NCI-H2107 (cell line): ENCODE measurements at places on chromosomes 13 and 19.

- no peak for DNase-seq
These were observed 182.2 kb downstream of the FOXO1 start for GRCh38 chr13:40484101-40484800.

GRCh38 chr19:1271528-1272422 lies 2.6 kb downstream of the CIRBP start:
- DNase-seq: no peak

GRCh38 chr13:51997641-51998330 lies 13.5 kb downstream of the ATP7B start:
- no peak for DNase-seq

DNA sequence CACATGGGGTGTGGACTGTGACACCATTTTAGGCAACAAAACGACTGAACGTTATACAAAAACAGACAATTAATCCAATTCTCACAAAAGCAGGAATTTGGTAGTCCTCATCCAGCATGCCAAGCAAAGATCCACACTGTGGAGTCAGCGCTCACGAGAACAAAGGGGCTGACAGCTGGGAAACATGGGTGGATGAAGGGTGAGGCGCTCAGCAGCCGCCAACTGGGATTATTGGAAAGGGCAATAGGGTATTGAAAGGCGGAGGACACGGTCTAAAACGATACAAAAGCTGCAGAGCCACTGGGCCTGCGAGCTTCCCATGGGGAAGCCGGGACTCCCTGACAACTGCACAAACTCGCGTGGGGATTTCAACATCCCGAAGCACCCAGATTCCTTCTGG lies 4.7 kb upstream of the ZNF813 start:
- DNase-seq: no peak

GRCh38 chr13:105368781-105369180 lies 1166.7 kb downstream of the EFNB2 start:
- DNase-seq: no peak

DNA sequence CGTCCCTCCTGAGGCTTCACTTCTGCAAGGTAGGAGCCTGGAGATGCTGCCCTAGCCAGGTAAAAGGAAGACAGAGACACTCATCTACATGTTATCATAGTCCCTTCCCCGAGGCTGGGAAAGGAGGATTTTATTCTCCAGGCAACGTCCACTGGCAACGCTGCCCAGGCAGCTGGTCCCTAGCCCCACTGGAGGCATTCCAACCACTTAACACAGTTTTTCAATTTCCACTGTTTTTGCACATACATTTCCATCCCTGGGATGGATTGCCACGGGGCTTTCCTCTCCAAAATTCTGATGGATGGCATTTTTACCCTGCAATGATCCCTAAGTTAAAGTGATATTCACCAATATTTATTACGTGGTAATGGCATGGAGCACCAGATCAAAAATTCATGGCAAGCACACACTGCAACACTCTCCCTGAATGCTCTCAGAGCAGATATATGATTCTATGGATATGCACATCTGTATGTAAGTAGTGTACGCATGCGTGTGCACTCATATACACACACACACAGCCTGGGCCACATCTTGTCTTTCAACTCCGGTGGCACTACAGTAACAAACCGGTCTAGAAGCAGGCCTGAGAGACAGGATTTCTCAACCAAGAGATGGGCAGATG lies 322.3 kb upstream of the TSHZ3 start:
- no peak for DNase-seq

DNA sequence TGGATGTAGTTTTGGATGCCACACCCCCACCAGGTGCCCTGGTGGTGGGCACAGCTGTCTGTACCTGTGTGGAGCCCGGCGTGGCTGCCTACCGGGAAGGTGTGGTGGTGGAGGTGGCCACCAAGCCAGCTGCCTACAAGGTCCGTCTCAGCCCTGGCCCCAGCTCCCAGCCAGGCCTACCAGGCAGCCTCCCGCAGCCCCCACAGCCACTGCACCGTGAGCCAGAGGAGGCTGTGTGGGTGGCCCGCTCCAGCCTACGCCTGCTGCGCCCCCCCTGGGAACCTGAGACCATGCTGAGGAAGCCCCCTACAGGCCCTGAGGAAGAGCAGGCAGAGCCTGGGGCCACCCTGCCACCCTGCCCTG lies 3.5 kb downstream of the CIC start:
- no peak for DNase-seq

DNA sequence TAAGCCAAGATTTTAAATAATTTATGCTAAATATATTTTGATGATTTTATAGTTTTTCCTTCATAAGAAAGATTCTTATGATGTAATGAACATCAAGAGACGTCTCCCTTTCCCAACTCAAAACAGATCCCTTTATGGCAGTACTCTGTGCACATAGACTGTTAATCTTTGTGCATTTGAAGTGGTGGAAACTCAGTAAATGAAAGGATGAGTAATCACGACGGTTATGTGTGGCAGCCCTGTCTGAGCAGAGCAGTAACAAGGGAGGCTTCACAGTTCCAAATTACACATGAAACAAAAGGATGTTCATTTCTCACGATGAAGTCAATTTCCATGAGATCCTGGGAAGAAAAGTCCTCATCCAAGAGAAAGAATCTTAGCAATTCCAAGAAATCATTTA lies 498.1 kb downstream of the KLF5 start:
- DNase-seq: no peak

DNA sequence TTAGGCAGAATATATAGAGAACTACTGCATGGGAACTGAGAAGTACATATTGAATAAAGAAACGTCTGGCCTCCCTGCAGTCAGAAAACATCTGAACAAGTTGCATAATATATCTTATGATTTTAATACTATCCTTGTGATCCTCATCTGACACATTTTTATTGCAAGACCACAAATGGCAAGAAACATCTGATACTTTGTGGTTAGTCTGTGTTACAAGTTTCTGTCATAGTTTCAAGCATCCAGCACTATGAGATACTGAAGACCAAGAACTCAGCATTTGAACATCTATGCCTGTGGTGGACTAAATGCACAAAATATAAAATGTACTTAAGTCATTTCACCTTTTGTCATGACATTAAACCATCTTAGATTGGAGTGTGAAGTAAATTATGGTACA lies 1175.8 kb upstream of the MIR17HG start:
- no peak for DNase-seq

DNA sequence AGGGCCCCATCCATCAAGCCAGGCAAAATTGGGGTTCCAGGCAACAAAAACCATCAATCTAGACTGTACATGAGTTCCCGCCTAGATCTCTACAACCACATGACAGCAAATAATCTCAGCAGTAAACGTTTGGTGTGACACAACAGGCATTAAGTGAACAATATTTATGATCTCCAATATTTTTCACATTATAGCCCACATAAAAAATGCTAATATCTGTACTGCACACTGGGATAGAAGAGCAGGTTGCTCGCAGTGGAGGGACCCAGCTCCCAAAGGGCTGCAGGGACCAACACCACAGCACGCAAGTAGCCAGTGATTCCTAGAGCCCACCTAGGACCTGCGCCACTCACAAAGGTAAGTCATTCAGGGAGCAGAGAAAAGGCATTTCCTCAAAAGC lies 25.9 kb downstream of the LATS2 start:
- no peak for DNase-seq

DNA sequence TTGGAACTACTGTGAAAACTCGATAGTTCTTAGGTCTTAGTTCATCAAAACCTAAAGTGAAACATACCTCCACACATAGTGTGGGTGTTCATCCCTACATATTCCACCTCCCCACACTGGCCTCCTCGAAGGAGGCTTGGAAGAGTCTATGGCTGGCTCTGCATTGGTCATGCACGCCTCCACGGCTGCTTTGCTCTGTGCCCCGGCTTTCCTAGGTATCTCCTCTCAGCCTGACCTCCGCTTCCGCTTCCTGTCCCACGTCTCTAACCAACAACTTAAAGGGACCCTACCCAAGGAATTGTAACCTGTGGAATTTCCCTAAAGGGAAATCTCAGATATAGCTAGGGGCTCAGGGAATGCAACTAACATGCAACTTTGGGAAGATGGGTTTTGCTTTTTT lies 79.7 kb upstream of the MBNL2 start:
- DNase-seq: no peak

GRCh38 chr13:51599444-51600176 lies 15.3 kb downstream of the WDFY2 start:
- no peak for DNase-seq

- no peak for DNase-seq
These were observed 62.0 kb downstream of the KL start for GRCh38 chr13:33078263-33078662.

DNA sequence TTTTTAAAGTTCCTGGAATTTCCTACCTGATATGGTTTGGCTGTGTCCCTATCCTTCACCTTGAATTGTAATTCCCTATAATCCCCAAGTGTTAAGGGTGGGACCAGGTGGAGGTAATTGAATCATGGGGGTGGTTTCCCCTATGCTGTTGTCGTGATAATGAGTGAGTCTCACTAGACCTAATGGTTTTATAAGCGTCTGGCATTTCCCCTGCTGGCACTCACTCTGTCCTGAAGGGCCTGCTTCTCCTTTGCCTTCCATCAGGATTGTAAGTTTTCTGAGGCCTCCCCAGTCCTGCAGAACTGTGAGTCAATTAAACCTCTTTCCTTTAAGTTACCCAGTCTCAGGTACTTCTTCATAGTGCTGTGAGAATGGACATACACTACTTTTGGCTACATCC lies 298.7 kb downstream of the HS6ST3 start:
- DNase-seq: no peak

GRCh38 chr13:98979012-98979660 lies 1.3 kb upstream of the DOCK9 start:
- no peak for DNase-seq

DNA sequence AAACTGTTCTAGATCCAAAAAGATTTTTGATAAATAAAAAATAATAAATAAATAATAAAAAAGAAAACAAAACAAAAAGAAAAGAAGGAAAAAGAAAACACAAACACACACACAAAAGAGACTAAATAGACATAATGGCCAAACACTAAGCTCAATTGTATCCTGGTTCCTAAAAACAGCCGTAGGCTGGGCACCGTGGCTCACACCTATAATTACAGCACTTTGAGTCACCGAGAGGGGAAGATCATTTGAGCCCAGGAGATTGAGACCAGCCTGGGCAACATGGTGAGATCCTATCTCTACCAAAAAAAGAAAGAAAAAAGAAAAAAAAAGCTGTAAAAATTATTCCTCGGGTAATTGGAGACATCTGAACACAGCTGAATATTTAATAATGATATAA lies 8.9 kb downstream of the ETHE1 start:
- no peak for DNase-seq

- no peak for DNase-seq
These were observed 117.7 kb downstream of the KCNRG start for GRCh38 chr13:50132904-50133357.
